ENCODE measurements at places on chromosomes 6 and 20.

- no peak for DNase-seq
Measured at GRCh38 chr6:129163551-129163950, 280.6 kb downstream of the LAMA2 start.

DNA sequence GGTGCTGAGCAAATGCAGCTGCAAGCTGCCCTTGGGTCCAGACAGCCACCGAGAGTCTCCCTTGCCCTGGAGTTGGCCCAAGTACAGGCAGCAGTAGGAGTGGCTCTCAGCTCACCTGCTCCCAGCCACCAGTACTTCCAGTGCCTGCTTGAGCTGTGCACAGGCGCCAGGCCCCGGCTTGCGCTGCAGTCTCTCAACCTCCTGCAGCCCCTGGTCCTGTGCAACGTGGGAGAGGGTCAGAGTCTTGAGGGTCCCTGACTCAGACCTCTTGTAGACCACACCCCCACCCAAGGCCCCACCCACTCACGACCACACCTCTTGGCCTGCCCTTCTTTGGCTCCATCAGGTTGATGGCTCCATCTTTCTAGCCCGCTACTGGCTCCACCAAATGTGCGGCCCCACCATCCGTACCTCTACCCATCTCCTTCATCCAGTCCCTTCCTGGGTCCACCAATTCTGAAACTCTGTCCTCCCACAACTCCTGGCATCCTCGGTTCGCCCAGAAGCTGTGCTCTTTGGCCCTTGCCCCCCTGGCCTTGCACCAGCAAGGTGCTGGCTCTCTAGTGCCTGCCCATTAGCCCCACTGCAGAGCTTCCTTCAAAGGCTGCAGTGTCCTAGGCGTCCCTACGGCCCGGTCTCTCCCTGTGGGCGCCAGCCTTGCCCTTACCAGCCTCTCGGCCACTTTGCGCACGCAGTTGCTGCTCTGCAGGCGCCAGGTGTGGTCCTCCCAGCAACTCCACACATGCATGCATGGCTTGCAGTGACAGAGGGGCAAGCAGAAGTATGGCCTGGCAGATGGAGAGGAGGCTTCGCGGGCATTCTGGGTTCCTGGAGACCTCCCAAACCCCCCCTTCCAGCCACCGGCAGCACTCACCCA, 16.5 kb upstream of the SPAG4 start:
- DNase-seq, result no peak

- no peak for DNase-seq
Measured at GRCh38 chr6:145809785-145810184, 4.8 kb downstream of the FBXO30 start.

DNA sequence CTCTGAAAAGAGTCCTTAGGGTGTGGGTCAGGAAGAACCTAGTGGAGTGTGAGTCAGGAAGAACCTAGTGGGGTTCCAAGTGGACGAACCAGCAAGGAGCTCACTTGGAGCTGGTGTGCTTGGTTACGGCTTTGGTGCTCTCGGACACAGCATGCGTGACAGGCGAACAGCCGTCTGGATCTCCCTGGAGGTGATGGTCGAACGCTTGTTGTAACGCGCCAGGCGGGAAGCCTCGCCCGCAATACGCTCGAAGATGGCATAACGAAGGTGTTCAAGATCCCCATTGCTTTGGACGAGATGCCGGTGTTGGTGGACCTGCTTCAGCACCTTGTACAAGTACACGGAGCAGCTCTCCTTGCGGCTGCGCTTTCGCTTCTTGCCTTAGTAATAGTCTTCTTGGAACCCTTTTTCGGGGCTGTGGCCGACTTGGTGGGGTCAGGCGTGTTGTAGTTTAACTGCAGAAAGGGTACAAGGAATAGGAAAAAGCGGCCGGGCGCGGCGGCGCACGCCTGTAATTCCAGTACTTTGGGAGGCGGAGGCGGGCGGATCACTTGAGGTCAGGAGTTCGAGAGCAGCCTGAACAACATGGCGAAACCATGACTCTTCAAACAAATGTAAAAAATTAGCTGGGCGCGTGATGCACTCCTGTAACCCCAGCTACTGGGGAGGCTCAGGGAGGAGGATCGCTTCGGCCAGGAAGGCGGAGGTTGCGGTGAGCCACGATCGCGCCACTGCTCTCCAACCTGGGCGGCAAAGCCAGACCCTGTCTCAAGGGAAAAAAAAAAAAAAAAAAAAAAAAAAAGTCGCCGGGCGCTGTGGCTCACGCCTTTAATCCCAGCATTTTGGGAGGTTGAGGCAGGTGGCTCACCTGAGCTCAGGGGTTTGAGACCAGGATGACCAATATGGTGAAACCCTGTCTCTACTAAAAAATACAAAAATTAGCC, 48.0 kb downstream of the OR2B2 start:
- no peak for DNase-seq

- no peak for DNase-seq
Measured at GRCh38 chr6:71067816-71068215, 111.0 kb upstream of the B3GAT2 start.

- no peak for DNase-seq
Measured at GRCh38 chr6:36067374-36068011, 39.9 kb downstream of the MAPK14 start.

GRCh38 chr6:125816828-125817280, 26.1 kb downstream of the NCOA7 start:
- DNase-seq, result no peak

DNA sequence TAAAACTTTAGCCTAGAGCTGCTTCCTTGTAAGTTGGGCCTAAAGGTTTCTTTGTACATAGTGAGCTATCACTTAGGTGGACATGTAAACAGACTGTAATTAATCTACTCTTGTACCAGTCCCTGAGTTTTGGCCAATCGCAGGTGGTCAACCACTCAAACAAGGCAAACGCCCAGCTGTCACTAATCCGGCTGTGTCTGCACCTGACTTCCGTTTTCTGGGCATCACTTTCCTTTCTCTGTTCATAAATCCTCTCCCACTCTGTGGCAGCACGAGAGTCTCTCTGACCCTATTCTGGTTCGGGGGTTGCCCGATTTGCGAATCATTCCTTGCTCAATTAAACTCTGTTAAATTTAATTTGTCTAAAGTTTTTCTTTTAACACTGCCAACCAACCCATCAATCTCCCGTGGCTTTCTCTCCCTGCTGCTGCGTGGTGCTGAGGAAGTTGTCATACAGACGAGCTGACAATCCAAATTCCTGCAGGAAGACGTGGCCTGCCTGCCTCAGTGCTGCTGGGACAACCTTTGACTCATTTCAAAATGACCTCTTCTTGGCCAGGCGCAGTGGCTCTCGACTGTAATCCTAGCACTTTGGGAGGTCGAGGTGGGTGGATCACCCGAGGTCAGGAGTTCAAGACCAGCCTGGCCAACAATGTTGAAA, 206.3 kb downstream of the QKI start:
- no peak for DNase-seq

- DNase-seq, result no peak
Measured at GRCh38 chr20:3003416-3003815, 40.0 kb upstream of the GNRH2 start.

DNA sequence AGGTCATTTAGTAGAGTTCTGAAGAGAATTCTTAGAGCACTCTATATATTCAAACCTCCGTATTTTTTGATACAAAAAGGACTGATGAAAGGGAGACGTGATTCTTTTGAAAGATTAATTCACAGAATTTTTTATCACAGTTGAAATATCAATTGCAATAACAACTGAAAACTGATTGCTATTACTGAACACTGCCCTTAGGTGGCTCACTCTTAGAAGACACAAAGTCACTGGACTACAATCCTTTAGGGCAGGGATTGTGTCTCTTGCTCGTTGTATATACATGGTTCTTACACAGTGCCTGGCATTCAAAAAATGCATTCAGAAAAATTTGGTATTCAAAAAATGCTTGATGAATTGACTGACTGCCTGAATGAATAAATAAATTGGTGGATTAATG, 17.1 kb upstream of the CALHM6 start:
- no peak for DNase-seq

DNA sequence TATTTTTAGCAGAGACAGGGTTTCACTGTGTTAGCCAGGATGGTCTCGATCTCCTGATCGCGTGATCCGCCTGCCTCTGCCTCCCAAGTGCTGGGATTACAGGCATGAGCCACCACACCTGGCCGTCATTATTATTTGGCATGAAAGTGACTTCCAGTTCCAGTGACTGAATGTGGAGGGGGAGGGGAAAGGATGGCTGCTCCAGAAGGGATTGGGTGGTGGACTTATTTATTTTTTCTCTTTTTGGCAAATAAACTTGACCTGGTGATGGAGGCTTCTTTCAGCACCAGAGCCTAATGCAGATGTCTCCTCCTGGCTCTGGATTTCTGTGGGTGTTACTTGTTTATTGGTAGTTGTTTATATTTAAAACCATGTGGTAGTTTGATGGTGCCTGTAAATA, 16.9 kb upstream of the SLC22A23 start:
- no peak for DNase-seq

DNA sequence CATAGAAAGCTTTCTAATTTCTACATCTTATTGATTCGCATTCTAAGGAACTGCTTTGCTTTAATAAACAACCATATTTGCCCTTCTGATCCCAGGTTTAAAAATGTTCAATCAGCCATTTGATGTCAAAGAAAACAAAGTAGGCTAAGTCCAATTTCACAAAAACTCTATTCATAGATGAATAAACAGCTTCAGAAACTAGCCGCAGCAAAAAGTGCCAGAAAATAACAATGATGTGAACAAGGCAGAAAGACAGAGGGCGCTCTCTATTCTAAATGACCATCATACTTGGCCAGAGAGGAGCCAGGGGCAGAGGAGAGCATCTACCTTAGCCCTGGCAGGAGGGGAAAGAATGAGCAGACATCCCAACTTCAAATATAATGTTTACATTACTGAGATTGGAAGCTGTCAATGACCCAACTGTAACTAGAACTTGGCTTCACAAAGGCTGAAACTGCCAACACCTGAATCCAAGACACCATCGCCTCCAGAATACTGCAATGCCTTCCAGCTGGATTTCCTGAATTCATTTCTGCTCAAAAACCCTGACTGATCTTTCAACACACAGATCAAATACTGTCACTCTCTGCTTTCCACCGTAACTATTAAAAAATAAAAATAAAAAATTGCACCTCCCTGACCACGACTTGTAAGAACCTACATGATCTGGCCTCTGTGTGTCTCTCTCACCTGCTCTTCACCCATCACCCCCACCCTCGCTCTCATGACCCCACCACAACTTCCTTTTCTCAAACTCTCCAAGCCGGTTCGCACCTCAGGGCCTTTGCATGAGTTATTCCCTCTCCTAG, 9.5 kb downstream of the CNKSR3 start:
- no peak for DNase-seq

- no peak for DNase-seq
Measured at GRCh38 chr6:166687879-166688205, 60.8 kb upstream of the RPS6KA2 start.

DNA sequence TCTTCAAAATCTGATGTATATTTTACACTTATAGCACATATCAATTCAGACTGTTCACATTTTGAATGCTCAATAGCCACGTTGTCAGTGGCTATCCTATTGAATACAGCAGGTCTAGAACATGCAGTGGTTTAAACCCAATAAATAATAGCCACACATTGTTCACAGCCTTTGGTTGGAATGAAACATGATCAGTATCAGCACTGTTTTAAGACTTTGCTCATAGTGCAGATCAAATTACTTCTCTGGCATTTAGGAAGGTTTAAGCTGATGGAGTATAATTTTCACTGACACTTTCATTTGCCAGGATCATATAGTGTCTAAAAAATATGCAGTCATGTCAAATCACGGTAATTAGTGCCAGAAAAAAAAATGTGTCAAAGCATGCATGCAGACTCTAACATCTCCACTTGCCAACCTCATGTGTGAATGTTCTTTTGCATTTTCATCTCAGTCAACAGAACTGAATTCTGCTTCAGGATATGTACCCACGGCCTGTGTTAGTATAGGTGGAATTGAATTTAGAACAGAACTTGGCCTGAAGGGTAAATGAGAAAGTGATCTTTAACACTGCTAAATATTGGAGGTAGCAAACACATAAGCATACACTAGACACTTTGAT, 184.1 kb downstream of the SLC24A3 start:
- DNase-seq, result no peak

- DNase-seq, result no peak
Measured at GRCh38 chr20:63706027-63706695, 1.6 kb downstream of the ARFRP1 start.

- no peak for DNase-seq
Measured at GRCh38 chr6:133333852-133334251, 92.7 kb downstream of the EYA4 start.

- no peak for DNase-seq
Measured at GRCh38 chr20:23157734-23158133, 71.6 kb upstream of the CD93 start.

DNA sequence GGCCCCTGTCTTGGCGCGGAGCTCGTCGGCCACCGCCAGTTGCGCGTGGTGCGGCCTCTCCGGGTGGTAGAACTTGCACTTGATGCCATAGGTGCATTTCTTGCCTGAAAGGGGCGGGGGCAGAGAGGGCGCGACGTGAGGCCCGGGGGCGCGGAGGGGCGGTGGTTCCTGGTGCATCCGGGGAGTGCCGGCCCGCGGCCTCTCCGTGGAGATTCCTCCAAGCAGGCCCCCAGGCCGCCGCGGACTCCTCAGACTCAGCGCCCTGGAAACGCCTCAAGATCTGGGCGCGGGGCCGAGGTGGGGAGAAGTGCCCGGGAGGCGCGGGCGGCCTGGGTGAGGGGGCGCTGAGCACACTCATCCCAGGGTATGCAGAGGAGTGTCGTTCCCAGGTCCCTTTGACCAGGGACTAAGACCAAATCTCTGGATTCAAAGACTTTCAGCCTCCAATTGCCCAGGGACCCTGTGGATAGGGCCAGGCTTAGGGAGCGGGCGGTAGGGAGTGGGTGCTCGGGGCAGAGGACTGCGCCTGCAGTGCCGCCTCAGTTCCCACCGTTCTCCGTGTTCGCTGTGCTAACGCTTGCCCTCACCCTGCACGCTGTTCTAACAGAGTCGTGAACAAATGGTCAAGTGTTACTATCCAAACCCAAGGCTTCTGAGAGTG, 33.3 kb downstream of the ZC3H12D start:
- no peak for DNase-seq

GRCh38 chr6:42963855-42964605, 3.5 kb downstream of the GNMT start:
- DNase-seq, result no peak

DNA sequence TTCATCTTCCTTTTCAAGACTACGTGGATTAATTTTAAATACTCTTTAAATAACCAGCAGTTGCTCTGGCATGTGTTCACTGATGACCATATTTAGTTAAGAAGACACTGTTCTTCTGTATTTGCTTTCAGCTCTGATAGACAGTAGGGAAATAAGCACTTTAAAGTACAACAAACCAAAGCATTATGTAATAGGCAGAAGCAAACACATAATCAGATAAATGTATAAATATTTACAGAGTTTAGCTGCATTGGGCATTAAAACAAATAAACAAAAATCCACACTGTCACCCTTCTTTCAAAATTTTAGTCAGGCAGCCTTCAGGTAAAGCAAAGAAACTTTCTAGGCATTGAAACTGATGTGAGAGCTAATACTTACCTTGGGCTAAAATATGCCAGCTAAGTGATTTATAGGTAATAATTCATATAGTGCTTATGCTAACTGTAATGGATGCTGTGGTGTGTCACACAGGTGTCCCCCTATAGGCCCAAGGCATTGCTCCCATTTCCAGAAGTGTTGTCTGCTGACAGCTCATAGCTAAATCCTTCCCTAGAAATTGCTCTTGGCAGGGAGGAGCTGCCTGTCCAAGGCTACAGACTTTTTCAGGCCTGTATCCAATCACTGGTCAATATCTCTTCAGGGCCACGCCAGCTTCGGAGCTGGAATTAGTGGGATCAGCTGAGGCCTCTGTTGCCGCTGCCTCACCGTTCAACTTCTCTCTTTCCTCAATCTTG, 111.5 kb upstream of the CITED2 start:
- no peak for DNase-seq

- no peak for DNase-seq
Measured at GRCh38 chr6:7902221-7902620, 8.4 kb downstream of the TXNDC5 start.

GRCh38 chr20:2849529-2849928, 9.0 kb downstream of the VPS16 start:
- DNase-seq, result no peak

Measured in stimulated activated CD4-positive, alpha-beta T cell treated with anti-CD3 and anti-CD28 coated beads, Interleukin-2, amount 100 ng/mL, for 4 hours (primary cell).